ENCODE measurements at places on chromosomes 2 and 18.

GRCh38 chr18:69934601-69935265 lies 12.9 kb downstream of the CD226 start:
- no peak for ATAC-seq

GRCh38 chr18:42196651-42197050 lies 241.6 kb downstream of the PIK3C3 start:
- no peak for ATAC-seq

DNA sequence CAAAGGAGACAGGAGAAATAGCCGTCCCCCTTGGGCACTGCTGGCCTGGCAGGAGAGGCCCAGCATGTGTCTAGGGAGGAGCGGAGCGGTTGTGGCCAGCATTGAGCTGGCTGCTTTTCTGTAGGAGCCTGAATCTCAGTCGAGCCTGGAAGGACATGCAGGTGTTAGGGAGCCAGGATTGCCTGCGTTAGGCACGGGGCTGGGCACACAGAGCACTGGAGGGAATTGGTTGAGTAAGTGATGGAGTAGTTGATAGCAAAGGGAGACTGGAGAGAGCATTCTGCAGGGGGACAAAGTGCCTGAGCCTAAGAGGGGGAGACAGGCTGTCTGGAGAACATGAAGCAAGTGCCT lies 22.8 kb downstream of the ASAP2 start:
- no peak for ATAC-seq

DNA sequence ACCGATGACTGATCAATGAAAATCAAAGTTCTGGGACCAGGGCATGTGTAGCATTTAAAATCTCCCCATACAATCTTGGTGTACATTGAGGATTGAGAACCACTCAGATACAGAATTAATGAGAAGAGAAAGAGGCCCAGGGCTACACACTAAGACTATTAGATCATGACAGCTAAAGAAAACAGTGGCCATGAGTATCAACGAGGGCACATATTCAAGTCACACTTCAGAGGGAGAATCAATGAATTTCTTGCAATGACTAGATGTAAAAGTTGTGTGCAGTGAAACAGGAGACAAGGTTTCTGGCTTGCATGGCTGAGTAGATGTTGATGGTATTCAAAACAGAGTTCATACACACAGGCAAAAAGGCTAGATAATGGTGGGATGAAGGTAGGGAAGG lies 29.1 kb downstream of the METTL8 start:
- no peak for ATAC-seq

DNA sequence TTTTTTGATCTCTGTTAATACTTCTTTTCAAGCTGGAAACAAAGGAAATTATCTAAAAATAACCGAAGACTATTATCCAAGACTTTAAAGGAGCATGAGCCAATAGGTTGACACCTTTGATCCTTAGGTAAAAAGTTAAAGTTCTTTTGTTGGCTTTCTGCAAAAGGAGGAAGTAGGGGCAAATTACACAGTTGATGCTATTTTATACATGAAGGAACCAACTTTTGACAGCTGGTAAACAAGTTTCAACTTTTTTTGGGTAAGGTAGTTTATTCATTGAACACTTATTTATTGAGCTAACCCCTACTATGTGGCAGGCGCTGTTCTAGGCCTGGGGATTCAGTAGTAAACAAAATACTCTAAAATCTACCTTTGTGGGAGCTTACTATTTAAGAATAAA lies 66.6 kb upstream of the ZEB2 start:
- ATAC-seq: no peak

DNA sequence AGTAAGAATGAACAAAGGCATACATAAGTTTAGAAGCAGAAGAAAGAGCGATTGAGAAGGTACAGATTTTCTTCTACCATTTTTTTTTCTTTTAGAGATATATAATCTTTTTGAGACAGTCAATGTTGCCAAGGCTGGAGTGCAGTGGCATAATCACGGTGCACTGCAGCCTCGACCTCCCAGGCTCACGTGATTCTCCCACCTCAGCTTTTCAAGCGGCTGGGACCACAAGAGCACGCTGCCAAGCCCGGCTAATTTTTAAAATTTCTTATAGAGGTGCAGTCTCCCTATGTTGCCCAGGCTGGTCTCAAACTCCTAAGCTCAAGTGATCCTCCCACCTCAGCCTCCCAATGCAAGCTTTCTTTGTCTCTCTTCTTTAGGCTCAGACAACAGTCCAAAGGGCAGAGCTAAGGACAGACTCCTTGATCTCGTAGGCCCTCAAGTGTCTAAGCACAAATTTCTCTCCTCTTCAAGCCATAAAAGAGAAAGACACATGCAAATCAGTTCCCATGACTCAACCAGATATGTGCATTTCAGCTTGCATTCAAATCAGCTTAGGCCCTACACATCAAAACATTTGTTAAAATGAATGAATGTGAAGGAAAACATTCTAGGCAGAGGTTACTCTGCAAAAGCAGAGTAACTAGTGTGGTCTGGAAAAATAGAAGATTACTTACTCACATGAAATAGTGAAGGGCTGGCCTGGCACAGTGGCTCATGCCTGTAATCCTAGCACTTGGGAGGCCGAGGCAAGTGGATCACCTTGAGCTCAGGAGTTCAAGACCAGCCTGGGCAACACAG lies 18.0 kb downstream of the ITSN2 start:
- peak; percentile 24 for ATAC-seq

DNA sequence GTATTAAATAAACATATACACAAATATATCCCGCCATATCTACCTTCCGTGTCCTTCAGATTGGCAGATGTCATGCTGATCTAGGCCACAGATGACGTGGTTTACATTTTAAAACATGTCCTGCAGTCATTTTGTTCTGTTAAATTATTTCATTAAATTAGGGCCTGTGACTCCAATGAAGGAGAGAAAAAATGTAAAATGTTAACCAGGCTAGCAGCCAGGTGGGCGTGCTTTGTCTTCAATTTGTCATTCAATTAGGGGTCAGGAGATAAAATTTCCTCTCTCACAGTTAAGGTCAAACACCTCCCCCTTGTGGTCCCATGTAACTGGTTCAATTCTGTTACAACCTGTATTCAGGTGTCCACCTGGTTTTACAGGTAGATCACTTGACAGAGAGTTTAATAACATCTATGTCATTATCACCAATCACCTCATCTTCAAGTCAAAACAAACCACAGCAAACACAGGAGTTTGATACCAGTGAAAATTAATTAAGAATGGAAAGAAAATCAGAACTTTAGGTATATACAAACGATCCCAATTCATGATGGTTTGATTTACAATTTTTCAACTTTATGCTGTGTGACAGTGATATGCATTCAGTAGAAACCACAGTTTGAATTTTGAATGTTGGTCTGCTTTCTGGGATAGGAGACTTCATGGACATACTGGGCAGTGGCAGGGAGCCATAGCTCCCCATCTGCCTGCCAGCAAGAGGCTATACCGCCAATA lies 339.4 kb downstream of the CMPK2 start:
- ATAC-seq: no peak

- ATAC-seq: no peak
Measured at GRCh38 chr2:152443771-152444170, 108.8 kb downstream of the FMNL2 start.

- peak; percentile 47 for ATAC-seq
Measured at GRCh38 chr2:128260239-128261138, 58.2 kb downstream of the HS6ST1 start.

DNA sequence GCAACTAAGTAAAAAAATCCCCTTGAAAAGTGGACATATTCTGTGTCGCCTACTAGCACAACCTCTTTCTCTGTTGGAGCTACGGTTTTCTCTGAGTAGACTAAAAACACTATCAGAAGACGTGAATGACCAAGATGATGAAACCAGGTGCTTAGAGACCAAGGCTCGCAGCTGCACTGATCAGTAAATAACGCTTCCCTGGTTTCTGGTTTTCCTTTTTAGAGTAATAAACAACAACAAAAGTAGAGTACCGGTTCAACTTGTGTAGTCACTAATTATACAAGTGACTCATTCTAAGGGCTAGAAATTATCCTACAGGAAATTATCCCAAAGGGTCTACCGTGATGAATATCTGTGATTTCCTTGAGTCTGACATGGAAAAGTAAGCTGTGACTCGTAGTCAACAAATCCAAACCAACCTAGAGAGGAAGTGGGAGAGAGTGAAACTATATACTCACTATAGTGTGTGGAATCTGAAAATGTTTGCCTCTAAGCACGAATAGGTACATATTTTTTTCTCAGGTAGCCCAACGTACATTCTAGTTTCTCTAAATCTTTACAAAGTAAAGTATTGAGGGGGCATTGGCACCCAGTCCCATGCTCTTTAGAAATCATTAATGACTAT lies 17.8 kb downstream of the RASGRP3 start:
- peak; percentile 17 for ATAC-seq

- ATAC-seq: peak; percentile 84
Measured at GRCh38 chr18:21444465-21445212, 155.9 kb downstream of the ESCO1 start.

DNA sequence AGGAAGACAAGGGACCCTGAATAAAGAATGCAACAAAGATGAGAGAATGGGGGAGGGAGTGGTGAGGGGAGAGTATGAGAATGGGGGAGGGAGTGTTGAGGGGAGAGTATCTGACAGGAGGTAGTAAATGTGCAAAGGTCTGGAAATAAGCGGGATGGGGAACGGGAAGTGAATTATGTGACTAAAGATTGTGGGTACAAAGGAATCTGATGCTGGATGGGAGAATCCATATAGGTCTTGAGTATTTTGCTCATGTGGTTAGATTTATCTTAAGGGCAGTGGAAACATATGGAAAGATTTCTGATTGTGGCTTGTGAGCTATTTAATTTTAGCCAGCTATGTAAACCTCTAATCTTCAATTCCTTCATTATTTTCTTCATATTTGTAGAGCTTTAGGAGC lies 593.4 kb downstream of the DCC start:
- ATAC-seq: no peak

- ATAC-seq: peak; percentile 63
Measured at GRCh38 chr2:225670111-225670974, 270.8 kb downstream of the NYAP2 start.

GRCh38 chr2:222169346-222169745 lies 129.5 kb downstream of the PAX3 start:
- no peak for ATAC-seq

DNA sequence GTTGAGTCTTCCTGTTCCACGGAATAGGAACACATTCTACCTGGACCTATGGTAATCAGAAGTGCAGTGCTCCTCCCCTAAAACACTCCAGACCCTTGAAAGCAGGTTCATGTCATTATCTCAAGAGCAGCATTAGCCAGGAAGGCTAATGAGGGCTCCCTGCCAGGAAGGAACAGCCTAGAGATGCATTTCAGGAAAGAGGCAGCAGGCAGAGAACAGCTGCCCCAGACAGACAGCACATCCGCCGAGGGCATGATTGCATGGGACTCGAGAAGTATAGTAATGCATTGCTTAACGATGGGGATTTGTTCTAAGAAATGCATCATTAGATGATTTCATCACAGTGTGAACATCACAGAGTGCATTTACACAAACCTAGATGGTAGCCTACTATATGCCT lies 171.5 kb downstream of the ALK start:
- no peak for ATAC-seq

DNA sequence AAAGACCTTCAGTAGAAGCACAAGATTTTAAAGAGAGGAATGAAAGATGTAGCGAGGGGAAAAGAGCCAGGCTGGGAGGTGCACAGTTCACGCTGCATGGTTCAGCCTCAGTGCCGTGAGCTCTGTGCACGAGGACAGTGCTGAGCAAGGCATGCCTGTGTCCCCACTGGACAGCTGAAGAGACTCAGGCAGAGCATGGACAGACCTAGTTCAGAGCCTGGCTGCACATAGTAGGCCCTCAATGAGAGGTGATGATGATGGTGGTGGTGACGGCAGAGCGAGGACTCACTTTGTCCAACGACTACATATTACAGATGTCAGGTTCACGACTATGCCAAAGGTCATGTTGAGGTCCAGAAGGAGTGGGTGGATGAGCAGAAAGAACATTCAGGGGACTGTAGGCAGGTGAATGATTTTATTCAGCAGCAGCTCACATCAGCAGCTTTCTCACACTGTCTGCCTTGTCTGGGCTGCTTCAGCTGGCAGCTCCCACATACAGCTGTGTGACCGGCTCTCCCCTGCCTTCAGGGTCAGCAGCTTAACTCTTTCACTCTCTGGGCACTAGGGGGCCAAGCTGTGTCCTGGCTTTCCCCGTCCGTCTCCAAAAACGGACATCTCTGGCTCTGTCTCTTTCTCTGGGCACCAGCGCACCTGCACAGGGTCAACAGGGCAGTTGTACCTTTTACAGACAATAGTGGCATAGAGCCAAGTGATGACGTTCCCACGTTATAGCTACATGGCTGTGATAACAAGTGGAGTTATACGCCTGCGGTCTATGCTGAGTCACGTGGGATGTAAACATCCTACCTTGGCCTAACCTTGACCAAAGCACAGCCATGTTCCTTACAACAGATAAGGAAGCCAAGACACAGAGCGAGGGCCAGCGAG lies 128.8 kb upstream of the MSH6 start:
- peak; percentile 73 for ATAC-seq

DNA sequence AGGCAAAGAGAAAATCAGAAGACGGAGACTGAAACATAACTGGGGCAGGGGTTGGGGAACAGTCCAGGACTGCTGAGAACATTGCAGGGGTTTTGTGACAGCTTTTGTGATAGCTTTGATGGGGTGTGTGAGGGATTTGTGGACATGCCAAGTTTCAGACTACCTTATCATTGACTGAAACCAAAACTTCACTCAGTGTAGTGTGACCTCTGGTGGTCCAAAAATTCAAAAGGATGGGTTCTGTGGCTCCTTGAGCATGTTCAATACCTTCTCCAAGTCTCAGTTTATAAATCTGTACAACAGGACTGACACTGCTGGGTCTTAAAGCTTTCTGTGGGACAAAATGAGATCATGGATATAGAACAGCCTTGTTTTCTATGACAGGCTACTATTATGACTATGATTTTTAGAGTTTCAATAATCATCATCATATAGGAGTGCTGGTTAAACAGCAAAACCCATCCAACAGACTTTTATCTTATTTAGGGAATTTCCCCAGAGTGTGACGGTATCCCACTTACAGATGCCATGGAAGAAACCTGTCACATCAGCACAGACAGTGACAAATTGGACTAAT lies 259.2 kb upstream of the SLC14A2 start:
- ATAC-seq: no peak

GRCh38 chr2:184346338-184346862 lies 251.9 kb upstream of the ZNF804A start:
- no peak for ATAC-seq

DNA sequence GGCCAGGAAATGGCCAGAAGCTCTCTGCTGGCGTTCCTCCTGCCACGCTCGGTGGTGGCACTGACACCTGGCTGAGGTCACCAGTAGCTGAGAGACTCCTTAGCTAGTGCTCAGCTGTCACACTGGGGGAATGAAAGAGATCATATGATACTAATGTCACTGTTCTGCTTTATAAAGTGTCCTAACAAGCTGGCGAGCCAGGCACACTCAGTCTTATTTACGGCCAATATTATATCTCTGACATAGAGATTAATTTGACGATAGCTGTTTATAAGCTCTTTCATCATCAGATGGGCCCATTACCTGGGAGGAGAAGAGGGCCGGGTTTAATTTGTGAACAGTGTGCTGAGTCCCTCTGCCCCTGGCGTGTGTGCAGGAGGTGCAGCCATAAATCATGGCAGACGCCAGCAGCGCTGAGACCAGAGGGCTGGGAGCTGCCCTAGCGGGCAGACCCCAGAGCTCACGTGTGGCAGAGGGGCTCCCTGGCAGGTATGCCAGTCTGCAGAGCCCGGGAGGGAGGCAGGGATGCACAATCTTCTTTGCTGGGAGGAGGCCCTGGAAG lies 246.5 kb downstream of the HAUS1 start:
- no peak for ATAC-seq
